ENCODE measurements at places on chromosomes 3 and 15.

DNA sequence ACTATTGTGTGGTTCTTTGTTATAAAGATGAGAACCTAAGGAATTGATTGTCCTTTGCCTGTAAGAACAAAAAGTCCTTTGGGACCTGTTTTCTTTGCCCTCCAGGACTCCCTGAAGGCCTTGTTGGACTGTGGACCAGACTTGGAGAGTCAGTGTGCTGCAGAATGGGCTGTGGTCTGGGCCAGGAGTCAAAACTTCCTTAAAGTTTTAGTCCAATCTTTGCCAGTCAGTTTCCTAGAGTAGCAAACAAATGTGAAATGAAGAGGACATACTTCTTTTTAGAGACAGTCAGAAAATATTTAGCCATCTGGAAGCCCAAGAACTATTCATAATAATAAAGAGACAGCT is 45.4 kb downstream of the PDE8A start:
- no peak for DNase-seq

DNA sequence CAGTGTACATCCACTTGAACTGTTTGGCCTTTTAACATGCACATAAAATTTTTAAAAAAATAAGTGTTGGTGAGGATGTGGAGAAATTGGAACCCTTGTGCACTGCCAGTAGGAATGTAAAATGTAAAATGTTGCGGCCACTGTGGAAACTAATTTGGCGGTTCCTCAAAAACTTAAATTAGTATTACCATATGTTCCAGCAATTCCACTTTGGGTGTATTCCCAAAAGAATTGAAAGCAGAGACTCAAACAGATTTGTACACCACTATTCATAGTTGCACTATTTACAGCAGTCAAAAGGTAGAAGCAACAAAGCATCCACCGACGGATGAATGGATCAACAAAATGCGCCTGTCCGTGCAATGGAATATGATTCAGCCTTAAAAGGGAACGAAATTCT is 55.2 kb upstream of the SEC61A1 start:
- no peak for DNase-seq

GRCh38 chr15:60935130-60935529 is 294.0 kb downstream of the RORA start:
- DNase-seq, result no peak

DNA sequence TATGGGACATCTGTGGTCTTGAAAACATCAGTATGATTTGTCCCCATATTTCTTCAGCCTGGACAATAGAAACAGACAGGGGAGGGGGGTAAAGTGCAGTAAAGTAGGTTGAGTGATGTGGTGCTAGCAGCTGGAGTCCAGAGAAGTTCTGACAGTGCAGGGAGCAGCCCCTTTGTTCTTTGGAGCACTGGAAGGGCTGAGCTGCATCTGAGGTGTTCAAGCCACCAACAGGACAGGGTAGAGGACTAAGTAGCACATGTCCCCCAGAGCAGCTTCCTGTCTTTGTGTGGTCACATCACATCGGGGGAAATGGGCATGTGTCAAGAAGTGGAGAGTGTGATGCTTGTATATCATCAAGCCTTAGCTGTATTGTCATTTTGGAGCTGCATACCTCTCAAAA is 12.1 kb downstream of the MRPS22 start:
- DNase-seq, result no peak

GRCh38 chr3:184620475-184621119 is 59.0 kb downstream of the EPHB3 start:
- no peak for DNase-seq

GRCh38 chr15:49083401-49084284 is 37.4 kb upstream of the SECISBP2L start:
- no peak for DNase-seq
